Fibroblast of skin of scalp (primary cell): ENCODE measurements at places on chromosomes 3 and 15.

GRCh38 chr15:92664178-92664900, 8.8 kb upstream of the FAM174B start:
- DNase-seq: no peak

DNA sequence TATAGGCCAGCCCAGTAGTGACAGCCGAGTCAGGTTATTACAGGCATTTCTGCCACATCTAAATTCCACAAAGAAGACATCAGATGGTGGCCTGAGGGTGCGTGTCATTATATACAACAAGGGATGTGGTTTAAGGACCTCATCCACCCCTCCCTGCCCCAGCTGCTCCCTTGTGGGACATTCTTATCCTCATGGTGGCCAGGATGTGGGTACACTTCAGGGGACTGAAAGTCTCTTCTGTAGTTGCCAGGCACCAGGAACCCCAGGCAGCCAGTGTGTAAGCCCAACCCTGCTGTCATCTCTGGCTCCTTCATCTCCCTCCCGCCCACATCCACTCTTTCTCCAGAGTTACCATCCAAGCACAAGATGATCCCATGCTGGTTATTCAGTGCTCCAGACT, 224.9 kb upstream of the TOPAZ1 start:
- peak; percentile 18 for DNase-seq

DNA sequence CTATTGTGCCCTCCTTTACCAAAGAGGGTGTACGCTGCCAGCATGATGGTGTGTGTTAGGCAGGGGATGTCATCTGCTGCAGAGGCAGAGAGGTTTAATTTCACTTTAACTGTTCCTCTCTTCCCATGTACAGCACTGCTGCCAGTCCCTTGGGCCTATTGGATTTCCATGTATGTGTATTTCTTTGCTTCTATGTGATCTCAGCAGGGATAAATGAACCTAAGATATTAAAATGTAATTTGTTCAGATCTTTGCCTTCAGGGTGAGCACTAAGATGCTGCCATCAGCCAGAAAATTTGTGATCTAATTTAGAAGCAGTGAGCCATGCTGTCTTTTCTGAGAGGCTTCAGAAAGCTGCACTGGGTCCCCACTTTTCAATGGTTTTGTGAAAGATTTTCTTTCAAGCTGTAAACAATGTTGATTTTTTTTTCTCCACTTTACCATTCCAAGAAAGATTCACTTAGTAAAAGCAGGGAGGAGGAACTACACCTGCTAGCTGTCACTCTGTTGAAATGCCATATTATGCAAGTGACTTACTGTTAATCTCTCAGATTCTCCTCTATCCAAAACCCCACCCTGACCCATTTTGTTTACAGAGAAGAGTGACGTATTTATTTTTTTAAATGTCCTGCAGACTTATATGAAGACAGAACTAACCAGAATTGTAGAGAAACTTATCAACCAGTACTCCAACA, 261.9 kb downstream of the TBL1XR1 start:
- no peak for DNase-seq

GRCh38 chr3:19598870-19599269, 335.1 kb downstream of the EFHB start:
- DNase-seq: no peak

- DNase-seq: peak; percentile 53
Measured at GRCh38 chr3:51389423-51390183, 1.5 kb upstream of the RBM15B start.

GRCh38 chr3:39982665-39983357, 173.4 kb downstream of the MYRIP start:
- no peak for DNase-seq

DNA sequence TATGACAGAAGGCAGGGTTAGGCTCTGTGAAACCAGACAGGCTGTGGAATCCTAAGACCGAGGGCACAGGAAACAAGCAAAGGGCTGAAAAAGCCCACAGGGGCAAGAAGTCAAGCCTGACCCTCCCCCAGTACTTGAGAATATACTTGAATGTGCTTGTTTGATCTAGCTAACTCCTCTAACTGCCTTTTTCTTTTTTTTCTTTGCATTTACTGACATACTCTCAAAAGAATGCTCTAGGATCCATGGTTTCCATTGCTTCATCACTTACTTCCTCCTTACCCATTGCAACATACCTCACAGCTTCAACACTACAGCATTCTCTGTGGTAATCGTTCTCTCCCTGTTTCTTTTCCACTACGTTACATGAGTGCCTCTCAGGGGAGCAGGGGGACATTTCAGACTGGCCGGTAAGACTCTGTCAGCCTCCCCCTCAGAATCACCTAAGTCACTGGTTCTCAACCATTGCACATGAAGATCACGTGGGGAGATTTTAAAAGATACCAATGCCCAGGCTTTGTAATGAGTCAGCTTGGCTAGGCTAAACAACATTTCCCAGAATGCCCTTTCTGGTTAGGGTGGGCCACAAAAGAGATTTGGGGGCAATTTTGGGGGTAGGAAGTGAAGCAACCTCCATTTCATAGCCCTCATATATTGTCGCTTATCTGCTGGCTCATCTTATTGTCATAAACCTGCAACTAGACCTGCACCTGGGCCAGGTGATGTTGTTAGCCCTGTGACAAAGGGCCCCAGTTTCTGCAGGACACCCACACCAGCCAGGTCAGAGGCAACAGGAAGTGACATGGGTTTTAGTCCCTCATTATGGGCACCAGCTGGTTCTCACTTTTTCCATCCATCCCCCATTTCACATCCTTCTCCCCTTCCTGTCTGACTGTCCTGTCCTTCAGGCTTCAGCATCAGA, 24.6 kb upstream of the RSL24D1 start:
- peak; percentile 91 for DNase-seq

GRCh38 chr3:171358881-171359198, 101.4 kb downstream of the TNIK start:
- DNase-seq: no peak

GRCh38 chr3:58152225-58153015, 58.4 kb downstream of the DNASE1L3 start:
- DNase-seq: no peak

- no peak for DNase-seq
Measured at GRCh38 chr15:67132276-67132675, 66.9 kb downstream of the SMAD3 start.

GRCh38 chr15:67836477-67836876, 3.4 kb downstream of the RNU6-1 start:
- DNase-seq: peak; percentile 42

- peak; percentile 78 for DNase-seq
Measured at GRCh38 chr3:150407808-150408220, 284 bp upstream of the TSC22D2 start.

GRCh38 chr15:77650265-77650664, 17.6 kb upstream of the LINGO1 start:
- peak; percentile 33 for DNase-seq

DNA sequence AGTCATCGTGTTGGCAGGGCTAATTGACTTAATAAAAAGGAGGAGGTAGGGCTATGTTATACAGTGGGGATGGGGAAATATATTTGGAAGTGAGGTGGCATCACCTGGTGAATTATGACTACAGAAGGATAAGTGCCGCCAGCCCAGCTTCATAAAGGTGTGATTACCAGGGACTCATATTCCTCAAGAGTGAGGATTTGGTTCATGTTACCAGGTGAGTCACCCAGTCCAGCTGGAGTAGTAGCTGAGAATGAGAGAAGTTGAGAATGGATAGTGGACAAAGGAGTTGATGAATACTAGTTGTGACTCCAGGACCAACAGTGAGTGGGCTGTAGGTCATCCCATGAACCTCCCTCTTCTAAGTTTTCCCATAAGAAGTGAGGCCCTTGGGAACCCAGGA, 143.0 kb upstream of the GALNT15 start:
- no peak for DNase-seq

GRCh38 chr3:178352326-178353005, 183.8 kb upstream of the KCNMB2 start:
- DNase-seq: peak; percentile 94

- DNase-seq: no peak
Measured at GRCh38 chr3:186588632-186589031, 18.1 kb downstream of the DNAJB11 start.

DNA sequence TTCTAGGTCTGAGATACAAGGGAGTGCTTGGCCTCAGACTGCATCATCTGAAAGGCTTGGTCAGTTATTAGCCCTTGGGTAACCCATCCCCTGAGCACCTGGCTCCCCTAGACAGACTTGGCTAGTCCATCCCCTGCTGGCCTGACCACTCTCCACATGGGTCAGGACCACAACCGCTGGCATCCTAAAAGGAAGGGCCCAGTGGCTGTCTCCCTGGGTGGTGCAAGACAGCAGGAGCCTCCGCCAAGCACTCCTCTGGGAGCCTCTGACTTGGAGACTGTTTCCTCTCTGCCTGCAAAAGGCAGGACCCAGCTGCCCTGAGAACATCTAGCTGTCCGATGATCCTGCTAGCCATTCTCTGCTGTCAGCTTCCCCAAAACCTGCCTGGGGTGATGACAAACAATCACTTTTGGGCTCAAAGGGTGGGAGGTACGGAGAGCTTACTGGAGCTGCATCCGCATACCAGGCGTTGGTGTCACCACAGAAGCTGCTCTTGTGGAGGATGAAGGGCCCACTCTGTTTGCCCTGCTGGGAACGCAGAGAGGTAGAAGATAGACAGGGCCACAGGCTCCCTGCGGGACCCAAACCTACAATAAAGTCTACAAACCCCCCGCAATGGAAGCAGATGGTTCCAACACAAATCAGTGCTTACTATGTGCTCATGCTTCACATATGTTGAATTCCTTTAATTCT, 108.0 kb upstream of the PRR20G start:
- DNase-seq: peak; percentile 38

DNA sequence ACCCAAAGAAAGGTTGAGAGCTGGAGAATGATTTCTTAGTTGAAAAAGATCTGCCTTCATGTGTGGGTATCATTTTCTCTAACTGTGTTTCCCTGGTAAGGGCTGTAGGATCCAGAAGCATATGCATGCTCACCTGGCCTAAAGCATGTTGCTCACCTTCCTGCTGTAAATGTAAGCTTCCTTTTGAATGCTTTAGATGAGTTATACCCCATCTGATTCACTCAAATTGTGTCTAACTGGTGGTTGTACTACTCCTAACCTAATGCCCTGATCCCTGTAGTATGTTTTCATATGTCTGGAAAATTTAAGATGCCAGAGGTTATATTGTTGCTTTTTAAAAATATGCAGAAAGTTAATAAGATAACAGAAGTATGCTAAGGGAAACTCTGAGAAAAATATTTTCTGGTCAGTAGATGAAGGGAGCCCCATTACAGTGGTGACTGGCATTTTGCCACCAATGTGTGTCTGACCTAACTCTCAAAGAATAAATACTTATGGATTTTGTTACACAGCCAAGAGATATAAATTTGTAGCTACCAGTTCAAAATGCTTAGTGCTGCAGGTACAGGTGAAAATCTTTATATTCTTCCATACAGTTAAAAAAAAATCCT, 7.7 kb downstream of the FILIP1L start:
- peak; percentile 75 for DNase-seq

DNA sequence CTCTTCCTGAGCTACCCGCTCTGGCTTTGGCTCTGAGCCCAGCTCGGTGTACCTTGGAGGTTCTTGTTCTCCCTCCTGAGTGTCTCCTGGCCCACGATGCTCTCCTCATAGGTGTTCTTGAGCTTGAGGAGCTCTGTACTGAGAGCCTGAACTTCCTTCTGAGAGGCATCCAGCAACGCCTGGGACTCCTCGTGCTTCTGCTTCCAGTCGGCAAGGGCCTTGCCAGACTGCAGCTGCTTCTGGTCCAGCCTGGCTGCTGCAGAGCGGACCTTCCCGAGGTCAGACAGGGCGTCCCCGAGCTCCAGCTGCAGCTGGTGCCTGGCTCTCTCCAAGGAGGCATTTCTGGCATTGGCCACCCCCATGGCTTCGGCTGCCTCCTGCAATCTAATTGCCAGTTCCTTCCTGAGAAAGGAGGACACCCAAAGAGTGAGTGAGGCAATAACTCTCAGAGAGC, 99.8 kb downstream of the MYH15 start:
- DNase-seq: no peak

GRCh38 chr3:187183210-187183862, 13.9 kb upstream of the RTP1 start:
- peak; percentile 54 for DNase-seq

- no peak for DNase-seq
Measured at GRCh38 chr3:60322298-60322856, 928.9 kb downstream of the FHIT start.
